ENCODE measurements at places on chromosomes 3 and 15.

DNA sequence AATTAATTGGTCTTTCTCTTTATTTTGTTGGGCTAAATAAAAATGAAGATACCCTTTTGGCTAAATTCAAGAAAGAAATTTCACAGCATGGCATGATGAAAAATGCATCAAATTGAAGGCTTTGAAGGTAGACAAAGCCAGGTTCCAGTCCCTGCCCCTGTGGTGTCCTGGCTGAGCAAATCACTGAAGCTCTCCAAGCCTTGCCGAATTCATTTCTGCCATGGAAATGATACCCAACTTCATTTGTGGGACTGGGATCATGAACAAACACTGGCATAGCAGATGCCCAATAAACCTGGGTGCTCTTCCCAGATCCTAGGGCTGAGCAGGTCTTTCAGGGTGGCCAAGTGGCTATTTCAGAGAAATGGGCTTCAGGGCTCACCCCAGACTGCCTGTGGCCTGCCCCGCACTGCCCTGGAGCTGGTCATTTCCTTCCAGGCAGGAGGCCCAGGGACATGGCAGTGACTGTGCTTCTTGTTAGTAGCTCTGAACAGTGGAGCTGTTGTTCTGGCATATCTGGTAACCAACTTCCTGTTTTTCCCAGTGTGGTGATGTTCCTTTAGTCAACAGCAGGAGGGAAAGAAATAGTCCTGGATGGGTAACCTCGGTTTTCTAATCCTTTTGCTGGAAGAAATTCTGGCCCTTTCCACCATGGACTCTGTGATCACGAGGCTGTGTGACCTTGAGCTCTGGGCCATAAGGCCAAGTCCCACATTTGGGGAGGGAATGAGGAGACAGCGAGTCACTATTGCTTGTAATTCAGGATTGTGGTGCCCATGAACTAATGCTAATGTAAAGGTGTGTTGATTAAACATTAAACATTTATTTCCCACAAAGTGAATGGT is 47.6 kb downstream of the CTDSPL start:
- DNase-seq, result no peak

DNA sequence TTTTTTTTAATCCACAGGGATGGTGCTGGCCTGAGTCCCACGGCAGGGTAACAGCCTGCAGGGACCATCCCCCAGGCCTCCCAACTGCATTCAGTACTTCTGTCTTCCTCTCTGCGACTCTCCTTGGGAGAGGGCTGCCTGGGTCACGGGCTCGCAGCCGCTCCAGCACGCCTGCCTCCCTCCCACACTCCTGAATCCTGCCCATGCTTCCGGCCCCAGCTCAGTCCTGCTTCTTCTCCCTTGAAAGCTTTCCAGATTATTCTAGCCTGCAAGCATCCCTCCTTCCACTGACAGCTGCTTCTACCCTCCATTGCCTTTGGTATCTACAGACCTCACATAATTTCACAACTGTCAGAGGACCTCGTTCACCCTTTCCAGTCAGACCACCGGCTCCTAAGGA is 32.4 kb downstream of the MEGF11 start:
- DNase-seq, result no peak

DNA sequence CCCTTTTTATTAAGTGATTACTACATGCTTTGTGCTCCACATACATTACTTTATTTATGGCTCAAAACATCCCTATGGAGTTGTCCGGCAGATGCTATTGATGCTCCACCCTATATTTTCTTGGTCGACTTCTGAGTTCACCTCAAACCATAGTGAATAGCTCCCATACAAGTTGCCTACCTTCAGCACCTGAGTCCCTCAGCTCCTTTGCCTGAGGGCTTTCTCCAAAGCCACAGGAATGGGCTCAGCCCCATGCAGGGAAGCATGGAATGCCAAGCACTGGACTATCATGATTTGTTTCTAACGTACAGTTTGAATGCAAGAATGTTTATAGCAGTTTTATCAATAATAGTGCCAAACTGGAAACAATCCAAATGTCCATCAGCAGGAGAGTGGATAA is 124.8 kb upstream of the TNIK start:
- DNase-seq, result no peak

- DNase-seq, result no peak
Measured at GRCh38 chr15:94066046-94066445, 165.3 kb upstream of the MCTP2 start.

All from SHP77 treated with DMSO at 0.1 percent for 48 hours (cell line).